ENCODE measurements at places on chromosomes 5 and 9. TPM values are rescaled to one million over a fixed set of nuclear protein-coding genes. Genes with fewer than 3 reads are reported as not detected.

GRCh38 chr5:150046031-150046430, 40.3 kb downstream of the CSF1R start:
- no peak for DNase-seq

DNA sequence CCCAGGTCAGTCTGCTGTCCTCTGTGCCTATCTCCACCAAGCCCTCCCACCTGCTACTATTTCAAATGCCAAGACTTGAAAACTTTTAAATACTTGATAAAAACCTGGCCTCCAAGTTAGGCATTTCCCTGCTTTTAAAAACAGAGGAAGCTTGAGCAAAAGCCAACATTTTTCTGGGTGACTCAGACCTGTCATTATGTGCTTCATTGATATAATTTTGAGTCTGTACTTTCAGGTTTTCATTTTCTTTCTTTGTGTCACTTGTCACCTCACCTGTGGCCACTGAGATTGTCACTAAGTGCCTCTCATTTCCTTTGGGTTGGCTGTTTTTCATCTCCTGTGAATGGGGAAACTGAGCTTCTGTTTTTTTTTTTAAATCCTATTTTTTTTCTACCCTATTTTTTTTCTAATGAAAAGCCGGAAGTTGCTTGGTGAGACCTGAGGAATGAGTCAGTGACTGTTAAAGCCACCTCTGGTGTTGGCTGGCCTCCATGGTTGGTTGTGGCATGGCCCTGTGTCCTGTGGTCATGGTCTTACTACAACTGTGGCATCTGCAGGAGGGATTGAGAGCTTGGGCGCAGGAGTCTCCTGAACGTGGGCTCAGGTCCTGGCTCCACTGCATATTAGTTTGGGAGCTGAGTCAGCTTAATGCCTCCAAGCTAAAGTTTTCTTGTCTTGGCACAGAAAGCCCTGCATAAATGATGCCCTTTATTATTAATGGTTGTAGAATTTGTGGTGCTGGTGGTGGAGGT, 56.7 kb downstream of the ARHGAP26 start:
- peak; percentile 34 for DNase-seq

- DNase-seq: no peak
Measured at GRCh38 chr5:115337882-115338281, 41.4 kb upstream of the CCDC112 start.

DNA sequence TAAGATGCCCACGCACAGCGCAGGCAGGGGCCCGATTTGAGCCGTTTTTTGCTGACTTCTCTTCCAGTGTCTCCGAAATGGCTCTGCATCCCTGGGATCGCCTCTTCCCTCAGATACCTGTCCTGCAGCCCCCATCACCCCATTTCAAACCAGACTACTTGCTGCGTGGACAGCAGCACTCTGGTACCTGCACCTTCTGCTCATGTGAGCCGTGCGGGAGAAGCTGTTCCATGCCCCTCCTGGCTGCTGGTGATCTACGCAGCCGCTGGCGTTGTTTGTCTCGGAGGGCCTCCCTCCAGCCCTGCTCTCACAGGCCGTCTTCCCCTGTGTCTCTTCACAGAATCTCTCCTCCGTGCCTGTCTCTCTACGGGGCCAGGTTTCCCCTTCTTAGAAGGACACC, 13.4 kb downstream of the CEP72 start:
- no peak for DNase-seq

Gene FAM169A
- total RNA-seq: 10.5 TPM

Gene ADAMTS19
- not detected for total RNA-seq

Gene LOX
- total RNA-seq: 3.6 TPM

GRCh38 chr9:120889606-120890271, 12.8 kb upstream of the PHF19 start:
- no peak for DNase-seq

DNA sequence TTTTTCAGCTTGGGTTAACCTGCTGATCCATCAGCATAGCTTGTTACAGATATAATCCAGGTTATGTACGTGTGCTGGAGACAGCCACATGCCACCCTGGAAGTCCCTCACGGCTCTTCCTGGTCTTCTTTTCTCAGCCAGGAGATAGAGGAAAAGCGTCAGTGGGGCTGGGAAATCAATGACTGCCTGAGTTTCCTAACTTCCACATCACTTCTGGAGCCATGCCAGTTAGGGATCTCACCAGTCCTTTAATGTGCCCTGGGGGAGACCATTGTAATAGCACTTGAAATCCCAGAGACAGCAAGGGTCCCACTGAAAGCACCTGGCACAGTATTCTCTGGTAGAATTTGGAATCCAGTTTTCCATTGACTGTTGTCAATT, 29.2 kb downstream of the ANXA2R start:
- DNase-seq: peak; percentile 43

- DNase-seq: peak; percentile 27
Measured at GRCh38 chr5:68033961-68034571, 181.5 kb upstream of the PIK3R1 start.

Gene ACOT12
- not detected for total RNA-seq

- no peak for DNase-seq
Measured at GRCh38 chr5:178462816-178463215, 127.4 kb downstream of the COL23A1 start.

Measured in A673 (cell line).